NB4 (cell line): ENCODE measurements at places on chromosomes 3 and 15.

- no peak for DNase-seq
These were observed at the start of gene IL20RB for GRCh38 chr3:136957751-136958288. IL20RB (plus strand) TSS chr3:136957983; CDS start chr3:136958114, 131 bp downstream.

DNA sequence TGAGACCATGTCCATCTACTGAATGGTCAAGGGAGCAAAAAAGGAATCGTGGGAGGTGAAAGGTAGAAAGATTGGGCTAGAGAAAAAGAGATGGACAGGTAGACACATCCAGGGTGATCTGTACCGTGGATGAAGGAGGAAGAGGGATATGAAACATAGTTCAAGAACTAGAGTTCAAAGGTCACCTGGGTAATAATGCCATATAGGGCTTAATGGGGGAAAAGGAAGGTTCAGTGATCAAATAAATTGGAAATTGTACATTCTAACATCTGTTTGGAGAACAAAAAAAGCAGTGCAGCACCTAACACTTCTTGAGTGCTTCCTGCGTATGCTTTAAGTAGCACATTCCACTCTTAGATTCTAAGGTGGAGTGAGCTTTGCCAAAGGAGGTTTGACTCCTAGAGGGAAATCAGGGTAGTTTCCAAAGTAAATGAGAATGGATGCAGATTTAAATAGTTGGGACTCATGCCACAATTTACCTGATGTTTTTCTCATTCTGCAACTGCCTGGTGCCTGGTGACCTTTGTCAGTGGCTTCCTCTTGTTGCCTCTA, 46.6 kb downstream of the MITF start:
- no peak for DNase-seq

DNA sequence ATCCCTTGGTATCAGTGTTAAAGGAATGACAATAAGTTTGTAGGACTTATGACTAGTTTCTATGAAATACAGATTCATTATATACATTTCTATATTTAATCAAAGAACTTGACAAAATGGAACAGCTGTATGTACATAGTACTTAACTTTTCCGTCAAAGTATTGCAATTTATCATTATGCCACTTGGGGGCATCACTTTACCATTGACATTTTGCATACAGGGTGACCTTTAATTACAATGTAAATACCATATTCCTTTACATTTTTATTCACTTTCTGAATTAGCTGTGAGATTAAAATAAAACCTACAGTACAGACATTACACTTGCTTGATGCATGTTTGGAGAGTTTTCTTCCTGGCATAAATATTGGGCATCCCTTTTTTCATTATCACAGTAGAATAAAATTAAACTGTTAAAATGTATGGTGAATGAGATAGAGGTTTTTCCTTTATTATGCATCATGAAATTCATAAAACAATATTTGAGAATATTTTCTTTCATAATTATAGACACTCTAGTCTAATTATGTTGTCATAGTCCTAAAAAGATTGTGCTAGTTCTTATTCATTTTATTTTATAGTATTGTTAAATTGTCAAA, 6.9 kb downstream of the NEK11 start:
- peak; percentile 63 for DNase-seq

- no peak for DNase-seq
These were observed 399.1 kb upstream of the TBL1XR1 start for GRCh38 chr3:177596248-177596815.

- DNase-seq, result peak; percentile 44
These were observed 22.2 kb downstream of the ALDH1A2 start for GRCh38 chr15:58043192-58043903.

DNA sequence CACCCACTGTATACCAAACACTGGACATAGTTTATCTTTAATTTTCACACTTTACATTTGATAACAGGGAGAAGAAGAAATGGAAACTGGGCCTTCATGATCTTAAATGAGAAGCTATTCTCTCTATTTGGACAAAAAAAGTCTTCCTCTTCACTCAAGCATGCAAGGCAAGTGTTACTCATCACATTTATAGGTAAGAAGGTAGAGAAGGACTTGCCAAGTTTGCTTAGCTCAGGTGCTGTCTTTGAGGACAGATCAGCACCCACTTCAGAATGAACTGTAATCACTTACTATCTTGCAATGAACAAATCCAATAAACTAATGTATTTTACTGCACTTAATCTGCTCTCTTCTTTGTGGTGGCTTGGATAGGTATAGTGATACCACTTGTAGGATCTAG, 1.1 kb upstream of the MYH15 start:
- DNase-seq, result no peak

GRCh38 chr15:43775411-43775965, 1.3 kb downstream of the ELL3 start:
- peak; percentile 39 for DNase-seq
